ENCODE measurements at places on chromosomes 7 and 10.
A peak's percentile ranks its signal among the peaks of the same experiment; 100 is the strongest.

GRCh38 chr10:72220637-72221036 lies 4.6 kb upstream of the ASCC1 start:
- DNase-seq = no peak

DNA sequence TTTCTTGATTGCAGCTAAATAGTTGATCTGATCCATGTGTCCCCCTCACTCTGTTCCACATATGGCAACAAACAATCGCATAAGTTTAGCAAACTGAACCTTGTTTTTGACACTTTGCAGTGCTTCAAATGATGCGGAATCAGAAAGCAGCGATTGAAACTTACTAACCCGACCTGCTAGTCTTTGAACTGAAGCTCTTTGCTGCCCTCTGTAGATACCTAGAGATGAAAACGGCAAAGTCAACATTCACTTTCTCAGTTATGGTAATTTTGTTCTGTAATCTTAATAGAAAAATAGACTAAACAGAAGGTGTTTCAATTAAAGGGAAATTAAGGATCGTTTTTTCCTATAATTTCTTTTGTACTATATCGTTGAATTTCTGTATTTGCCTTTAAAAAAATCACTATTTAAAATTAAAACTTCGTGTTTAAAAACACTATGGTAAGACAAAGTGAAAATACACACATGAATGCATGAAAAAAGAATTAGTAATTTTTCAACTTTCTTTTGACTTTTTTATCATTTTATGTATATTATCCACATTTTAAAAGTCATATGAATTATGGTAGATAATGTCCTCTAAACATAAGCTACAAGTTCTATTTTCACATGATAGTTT lies 276.5 kb downstream of the MAGI2 start:
- DNase-seq = peak; percentile 23

- peak; percentile 89 for DNase-seq
Observed at GRCh38 chr10:103181244-103181643, 11.8 kb downstream of the NT5C2 start.

- no peak for DNase-seq
Observed at GRCh38 chr10:409408-410040, 274.3 kb downstream of the ZMYND11 start.

GRCh38 chr7:98323597-98324322 lies 42.3 kb downstream of the BRI3 start:
- DNase-seq = no peak

DNA sequence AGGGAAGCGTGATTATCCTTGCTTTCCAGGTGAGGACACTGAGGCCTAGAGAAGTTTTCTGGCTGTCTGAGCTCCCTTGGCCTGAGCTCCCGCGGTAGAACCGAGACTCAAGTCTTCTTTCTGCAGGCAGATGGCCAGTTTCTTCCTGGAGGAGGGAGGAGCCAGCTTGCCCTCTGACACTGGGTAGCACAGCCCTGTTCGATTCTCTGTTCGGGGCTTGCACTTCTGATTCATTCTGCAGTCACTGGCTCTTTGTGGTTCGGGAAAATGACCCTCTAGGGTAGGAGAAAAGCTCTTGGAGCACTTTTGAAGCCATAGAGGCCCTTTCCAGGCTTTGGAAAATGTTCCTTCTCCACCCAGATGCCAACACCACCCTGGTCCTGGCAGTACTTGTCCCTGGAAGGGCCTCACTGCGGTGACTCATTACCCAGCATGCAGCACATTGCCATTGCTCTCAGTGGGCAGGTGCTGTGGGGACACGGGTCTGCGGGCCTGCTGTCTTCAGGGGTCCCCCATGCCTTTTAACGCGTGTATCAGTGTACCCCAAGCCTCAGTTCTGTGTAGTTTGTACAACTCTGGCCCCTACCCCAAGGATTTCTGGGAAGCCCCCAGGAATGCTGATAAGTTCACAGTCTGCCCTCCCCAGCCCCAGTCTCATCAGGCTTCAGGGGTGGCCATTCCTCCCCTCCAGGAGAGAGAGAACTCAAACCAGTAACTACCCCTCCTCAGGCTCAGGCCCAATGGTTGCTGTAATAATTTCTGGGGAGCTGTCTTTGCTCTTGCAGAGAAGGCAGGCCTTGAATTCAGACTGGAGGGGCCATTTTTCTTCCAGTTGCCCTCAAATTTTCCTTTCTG lies 11.9 kb downstream of the CHST3 start:
- DNase-seq = peak; percentile 36

GRCh38 chr7:107989618-107990373 lies 13.2 kb downstream of the LAMB1 start:
- no peak for DNase-seq

DNA sequence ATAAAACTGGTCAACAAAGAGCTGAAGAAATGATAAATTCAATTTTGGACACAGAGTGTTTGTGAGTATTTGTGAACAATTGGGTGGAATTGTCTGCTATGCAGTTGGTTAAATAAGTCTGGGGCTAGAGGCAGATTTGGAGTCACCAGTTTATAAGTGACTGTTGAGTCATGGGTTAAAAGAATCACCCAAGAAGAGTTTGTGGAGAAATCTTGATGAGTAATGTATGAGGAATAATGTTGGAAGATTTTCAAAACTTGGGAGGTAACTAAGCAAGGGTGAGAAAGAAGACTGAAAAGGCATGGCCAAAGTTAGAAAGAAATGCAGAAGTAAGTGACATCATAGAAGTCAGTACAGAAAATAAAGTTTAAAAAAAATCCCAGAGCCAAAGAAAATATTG lies 750.7 kb downstream of the MAGI2 start:
- DNase-seq = no peak

- DNase-seq = peak; percentile 58
Observed at GRCh38 chr7:106537119-106537518, 123.8 kb downstream of the CCDC71L start.

- DNase-seq = no peak
Observed at GRCh38 chr7:41351091-41351490, 351.8 kb downstream of the INHBA start.

- DNase-seq = no peak
Observed at GRCh38 chr7:75738604-75738974, at the start of gene HIP1. TSS of gene HIP1 (minus strand) at chr7:75738941. CDS start at chr7:75738920, 21 bp downstream.

DNA sequence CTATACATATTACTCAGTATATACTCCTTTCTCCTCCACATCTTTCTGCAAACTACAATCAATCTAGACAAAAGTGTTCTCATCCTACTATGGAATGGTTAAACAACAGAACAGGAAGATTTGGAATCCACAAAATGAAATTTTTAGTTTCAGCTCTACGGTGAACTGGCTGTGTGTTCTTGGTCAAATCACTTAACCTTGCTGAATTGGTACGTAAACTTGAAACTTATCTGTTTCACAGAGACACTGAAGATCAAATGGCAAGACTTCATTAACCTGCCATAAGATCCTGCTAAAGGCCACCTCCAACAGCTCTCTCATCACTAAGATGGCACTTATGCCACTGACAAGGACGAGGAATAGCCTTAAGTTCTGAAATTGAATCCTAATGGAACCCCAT lies 1.5 kb downstream of the NUDCD3 start:
- DNase-seq = no peak

GRCh38 chr7:116113310-116113709 lies 82.7 kb upstream of the TFEC start:
- no peak for DNase-seq

DNA sequence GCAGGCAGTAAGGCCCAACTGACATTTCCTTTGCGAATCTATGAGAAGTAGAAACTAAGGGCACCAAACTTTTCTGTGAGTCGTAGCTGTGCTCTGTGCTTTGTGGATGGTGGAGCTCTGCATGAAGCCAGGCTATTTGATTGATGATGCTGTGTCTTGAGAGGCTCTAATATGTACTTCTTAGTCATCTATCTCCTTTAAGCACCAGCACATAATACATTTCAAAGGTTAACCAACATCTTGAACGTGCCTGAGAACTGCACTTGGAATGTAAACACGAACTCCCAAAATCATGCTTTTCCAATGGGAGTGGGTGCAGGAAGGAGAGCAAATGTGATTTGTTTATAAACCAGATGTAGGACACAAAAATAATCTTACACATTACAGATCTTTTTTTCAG lies 411.6 kb downstream of the PARD3 start:
- DNase-seq = no peak

DNA sequence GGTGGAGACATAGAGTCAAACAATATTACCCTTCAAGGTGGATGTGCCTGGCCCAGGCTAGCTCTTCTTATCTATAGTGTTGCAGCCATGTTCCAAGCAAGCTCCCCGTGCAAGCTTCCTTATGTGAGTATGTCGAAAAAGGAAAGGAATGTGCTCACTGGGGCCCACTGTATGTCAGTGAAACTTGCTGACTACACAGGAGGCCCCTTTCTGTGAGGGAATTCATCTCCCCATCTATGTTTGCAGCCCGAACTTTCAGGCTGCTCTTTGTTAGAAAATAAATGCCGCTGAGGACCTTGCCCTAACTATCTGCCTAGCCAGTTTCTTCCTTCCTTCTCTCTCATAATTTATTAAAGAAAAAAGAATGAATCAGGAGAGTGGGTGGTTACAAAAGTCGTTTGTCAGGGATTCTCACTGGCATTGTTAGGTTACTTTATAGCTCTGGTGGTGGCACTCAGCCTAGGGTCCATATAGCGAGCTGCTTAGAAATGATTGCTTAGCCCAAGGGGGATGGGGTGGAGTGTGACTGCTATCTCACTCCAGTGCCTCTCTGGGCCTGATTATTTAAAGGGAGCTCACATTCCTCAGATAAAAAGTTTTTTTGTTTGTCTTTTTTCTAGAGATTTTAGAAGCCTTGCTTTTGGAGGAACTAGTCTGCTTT lies 302.1 kb downstream of the ABCA13 start:
- no peak for DNase-seq

GRCh38 chr10:48494611-48495010 lies 110.3 kb downstream of the ARHGAP22 start:
- DNase-seq = no peak

- DNase-seq = peak; percentile 100
Observed at GRCh38 chr10:110918643-110919348, at the start of gene BBIP1. TSS of gene BBIP1 (minus strand) at chr10:110919180. CDS start at chr10:110918157, 1,023 bp downstream.

GRCh38 chr10:124095096-124095495 lies 1.7 kb upstream of the CHST15 start:
- peak; percentile 36 for DNase-seq

- DNase-seq = no peak
Observed at GRCh38 chr7:55441774-55442522, 76.8 kb downstream of the LANCL2 start.

- no peak for DNase-seq
Observed at GRCh38 chr7:73967832-73968290, 60.1 kb upstream of the ELN start.

DNA sequence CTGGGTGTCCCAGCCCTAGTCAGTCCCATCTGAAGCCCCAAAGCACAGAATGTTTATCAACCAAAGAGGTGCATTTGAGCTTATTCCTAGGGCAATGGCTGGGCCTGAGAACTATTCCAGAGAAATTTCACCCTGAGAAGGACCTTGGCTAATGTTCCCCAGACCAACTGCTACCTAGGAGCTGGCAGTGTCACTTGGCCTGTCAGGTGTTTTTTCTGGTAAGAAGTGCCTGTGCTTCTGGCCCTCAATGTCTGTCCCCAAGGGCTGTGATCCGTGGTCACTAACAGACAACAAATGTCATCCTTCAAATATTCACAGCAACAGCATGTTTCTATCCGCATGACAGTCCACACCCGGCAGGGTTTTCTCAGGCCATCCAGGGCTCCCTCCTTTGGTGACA lies 209.3 kb upstream of the FRMD4A start:
- DNase-seq = no peak
